ENCODE measurements at places on chromosomes 2 and 18.

GRCh38 chr2:178536037-178536436 lies 55.8 kb downstream of the PLEKHA3 start:
- DNase-seq: no peak

DNA sequence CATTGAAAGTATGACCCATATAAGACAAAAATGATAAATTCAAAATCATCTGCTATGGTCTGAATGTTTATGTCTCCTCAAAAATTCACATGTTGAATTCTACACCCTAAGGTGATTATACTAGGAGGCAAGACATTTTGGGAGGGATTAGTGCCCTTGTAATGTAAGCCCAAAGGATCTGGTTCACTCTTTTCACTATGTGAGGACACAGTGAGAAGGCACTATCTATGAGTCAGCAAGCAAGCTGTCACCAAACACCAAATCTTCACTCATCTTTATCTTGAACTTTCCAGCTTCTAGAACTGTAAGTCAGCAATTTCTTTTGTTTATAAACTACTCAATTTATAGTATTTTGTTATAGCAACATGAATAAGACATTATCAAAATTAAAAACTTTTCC lies 284.7 kb upstream of the ZC3H15 start:
- no peak for DNase-seq

- no peak for DNase-seq
Observed at GRCh38 chr18:41320100-41320499, 634.9 kb upstream of the PIK3C3 start.

DNA sequence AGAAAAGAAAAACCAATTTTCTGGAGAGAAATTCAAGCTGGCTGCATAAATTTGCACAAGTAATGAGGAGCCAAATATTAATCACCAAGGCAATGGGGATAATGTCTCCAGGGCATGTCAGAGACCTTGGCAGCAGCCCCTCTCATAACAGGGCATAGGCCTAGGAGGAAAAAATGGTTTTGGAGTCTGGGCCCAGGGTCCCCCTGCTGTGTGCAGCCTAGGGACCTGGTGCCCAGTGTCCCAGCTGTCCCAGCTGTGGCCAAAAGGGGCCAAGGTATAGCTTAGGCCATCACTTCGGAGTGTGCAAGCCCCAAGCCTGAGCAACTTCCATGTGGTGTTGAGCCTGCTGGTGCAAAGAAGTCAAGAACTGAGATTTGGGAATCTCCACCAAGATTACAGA lies 57.1 kb downstream of the SCN7A start:
- DNase-seq: no peak

DNA sequence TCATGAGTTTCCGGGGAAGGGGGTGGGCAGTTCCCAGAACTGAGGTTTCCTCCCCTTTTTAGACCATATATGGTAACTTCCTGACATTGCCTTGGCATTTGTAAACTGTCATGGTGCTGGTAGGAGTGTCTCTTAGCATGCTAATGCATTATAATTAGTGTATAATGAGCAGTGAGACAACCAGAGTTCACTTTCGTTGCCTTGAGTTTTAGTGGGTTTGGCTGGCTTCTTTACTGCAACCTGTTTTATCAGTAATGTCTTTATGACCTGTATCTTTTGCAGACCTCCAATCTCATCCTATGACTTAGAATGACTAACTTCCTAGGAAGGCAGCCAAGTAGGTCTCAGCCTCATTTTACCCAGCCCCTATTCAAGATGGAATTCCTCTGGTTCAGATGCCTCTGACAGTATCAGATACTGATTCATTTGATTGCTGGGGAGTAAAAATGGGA lies 447.3 kb downstream of the XIRP2 start:
- no peak for DNase-seq

GRCh38 chr18:28065031-28065792 lies 111.7 kb downstream of the CDH2 start:
- no peak for DNase-seq

DNA sequence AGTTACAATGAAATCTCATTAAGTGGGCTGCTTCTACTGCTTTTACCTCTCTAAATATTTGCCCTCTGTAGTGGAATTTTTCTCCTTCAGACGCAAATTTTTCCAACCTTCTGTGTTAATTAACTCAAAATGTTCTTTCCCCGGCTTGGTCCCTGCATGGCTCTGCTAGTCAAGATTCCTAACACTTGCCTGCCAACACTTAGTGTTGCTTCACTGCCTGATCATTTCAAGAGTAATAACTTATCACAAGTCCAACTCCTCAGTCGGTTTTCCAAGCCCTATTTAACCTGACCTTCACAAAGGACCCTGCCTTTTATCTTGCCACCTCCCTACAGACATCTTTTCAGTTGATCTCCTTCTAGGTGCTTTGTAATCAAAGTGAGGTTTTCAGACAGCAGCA lies 142.7 kb downstream of the HRH4 start:
- no peak for DNase-seq

GRCh38 chr2:169362118-169362893 lies at the start of gene LRP2:
Gene LRP2, minus strand, starts transcription at chr2:169362534. Its CDS starts 135 bp downstream, at chr2:169362399.
- no peak for DNase-seq

DNA sequence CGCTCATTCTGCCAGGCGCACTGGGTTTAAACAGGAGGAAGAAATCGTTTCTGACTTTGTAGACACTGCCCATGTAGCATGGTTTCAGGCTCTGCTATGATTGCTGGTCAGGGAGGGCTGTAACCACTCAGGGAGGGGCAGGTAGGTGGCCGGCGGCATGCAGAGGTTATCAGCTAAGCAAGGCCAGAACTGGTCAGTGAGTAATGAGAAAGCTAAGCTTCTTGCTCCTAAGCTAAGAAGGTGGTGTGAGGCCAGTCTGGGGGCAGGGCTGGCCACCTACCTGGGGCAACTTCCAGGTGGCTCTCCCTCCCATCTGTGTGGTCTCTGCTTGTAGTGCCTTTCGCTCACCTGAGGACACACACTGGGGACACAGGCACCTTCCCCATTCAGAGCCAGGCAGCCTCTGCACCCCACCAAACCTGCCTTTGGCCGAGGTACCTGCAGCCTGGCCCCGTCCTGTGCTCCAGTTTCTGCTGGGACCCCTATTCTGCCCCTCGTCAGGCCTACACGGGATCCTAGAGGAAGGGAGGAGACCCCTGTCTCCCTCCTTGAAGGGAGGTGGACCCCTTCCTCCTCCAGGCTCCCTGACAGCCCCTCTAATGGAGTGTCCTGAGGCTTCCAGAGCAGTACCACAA lies 195.9 kb downstream of the SEPTIN10 start:
- no peak for DNase-seq

GRCh38 chr18:59466980-59467379 lies 107.9 kb upstream of the LMAN1 start:
- DNase-seq: no peak

- DNase-seq: no peak
Observed at GRCh38 chr2:152560166-152560565, 157.1 kb downstream of the PRPF40A start.

- no peak for DNase-seq
Observed at GRCh38 chr2:188787658-188788240, 186.4 kb upstream of the COL3A1 start.

GRCh38 chr18:27581296-27581904 lies 396.3 kb upstream of the CHST9 start:
- DNase-seq: no peak

DNA sequence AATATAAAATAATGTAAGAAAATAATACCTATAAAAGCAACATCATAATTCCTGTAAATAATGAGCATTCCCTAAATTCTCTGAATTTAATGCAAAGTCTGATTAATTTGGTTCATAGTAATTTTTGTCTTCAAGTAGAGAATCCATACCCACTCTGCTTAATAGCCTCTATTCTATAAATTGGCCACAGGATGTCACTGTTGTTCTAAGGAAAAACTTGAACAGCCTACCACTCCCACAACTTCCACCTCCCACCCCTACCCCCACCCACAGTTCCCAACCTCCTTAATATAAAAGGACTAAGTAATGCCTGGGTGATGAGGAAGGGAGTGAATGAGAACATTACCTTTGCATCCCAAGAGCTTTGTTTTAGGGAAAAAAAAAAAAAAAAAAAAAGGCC lies 27.2 kb upstream of the BBS5 start:
- DNase-seq: peak; percentile 25

- peak; percentile 68 for DNase-seq
Observed at GRCh38 chr2:204705243-204705932, 160.1 kb downstream of the PARD3B start.

DNA sequence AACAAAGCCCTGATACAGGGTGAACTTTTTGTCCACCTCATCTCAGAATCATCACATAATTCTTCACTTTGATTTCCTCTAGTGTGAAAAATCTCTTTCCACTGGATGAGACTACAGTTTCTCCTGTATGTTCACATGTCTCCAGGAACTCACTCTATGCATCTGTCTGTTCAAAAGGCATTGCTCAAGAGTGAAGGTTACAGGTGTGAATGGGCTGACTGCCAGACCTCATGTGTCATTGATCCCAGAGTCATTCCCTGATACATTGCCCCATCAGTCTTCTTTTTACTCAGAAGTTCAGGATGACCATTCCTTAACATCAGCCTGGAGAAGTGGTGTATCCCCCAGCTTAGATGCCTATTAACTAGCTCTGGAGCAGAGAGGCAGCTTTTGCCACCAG lies 4.4 kb upstream of the DSC3 start:
- no peak for DNase-seq

DNA sequence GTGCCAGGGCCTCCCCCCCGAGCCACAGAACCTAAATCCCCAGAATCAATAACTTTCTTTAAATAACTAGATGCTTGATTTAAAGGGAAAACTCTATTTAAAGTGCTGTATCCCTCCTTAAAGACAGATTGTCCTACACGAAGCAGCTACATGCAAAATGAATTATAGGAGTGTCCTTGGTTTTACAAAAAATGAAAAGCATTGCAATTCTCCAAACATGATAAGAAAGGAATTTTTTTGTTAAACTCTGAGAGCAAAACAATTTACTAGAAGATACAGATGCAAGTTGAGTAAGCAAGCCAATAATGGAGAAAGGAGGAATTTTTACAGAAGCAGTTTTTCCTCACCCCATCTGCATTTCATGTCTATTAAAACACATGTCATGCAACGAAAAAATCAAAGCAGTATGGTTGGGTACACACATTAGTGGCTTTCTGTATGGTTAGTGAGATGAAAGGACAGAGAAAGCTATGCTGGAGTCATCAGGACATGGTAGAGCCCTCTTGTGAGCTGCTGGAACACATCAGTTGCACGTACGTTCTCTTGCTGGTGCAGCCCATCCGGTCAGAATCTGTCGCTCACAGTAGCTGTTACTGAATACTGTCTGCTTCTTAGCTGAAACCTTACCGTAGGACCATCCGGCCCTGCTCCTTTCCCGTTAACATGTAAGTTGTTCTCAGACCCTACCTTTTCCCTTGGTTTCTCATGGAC lies 25.9 kb upstream of the STEAP3 start:
- DNase-seq: no peak

GRCh38 chr2:209094221-209094620 lies 329.6 kb upstream of the MAP2 start:
- DNase-seq: no peak

GRCh38 chr2:148221166-148221565 lies 200.3 kb downstream of the MBD5 start:
- DNase-seq: no peak
